ENCODE measurements at places on chromosomes 6 and 20.

DNA sequence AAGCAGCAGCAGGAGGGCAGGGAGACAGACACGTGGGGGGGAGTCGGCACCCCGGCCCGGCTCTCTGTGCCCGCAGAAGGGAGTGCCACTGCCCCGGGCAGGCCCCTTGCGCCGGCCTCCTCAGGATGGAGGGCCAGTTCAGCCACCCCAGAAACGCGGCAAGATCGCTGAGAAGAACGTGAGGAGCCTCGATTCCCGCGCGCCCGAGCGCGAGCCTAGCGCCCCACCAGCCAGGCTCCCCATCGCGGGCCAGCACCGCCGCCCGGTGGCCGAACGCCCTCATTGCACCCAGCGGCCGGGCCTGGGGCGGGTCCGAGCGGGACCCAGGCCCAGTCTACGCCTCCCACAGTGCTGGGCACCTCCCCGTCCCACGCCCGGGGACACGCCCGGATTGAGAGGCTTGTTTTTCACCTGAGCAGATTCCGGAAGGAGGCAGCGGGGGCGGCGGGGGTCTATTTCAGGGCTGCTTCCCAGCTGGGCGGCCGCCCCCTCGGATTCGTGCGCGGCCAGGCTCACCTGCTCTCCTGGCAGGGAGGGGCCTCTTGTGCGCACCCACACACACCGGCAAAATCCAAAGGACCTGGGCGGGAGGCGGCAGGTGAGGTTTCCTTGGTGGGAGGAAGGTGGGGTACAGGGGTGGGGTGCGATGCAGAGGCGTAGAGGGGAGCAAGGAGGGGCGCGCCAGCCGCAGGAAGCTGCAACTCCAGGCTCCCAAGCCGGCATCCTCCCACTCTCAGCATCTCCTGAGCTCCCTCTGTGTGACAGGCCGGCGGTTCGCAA lies 9.0 kb upstream of the GRM4 start:
- DNase-seq = peak; percentile 48

DNA sequence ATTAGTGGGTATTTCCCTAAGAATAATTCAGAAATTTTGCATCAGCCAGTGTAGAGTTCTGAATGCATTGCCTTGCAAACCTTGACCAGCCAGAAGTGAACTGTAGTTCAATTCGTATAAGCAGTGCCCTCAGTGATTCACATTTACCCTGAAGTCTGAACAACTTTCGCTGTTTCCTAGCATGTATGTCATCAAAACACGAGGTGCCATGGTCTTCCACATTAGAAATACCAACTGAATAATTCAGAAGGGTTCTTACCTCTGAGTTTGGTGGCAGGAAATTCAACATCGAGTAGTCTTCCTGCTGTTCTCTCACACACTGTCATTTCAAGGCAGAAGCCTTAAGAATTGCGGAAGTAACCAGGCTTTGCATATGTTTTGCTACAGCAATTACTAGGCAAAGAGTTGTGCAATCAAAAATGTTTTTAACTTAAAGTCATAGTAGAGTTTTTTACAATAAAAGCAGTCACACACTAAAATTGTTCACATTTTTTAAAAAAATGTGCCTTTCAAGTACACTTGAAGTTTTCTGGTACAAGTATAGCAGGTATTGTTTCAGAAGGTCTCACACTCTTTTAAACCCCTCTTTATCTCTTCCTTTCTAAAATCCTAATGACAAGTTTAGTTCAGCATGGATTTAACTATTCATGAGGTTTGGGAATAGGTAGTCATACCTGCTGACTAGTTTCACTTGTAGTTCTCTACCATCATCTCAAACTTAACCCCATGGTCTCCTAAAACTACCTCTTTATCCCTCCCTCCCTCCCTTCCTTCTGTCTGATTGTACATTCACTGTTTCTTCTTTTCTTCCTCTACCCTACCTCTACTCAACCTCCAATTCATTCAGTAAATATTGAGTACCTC lies 118.3 kb downstream of the STXBP5 start:
- no peak for DNase-seq

GRCh38 chr6:6969761-6970223 lies 138.0 kb upstream of the RREB1 start:
- no peak for DNase-seq

GRCh38 chr6:7909323-7910276 lies 988 bp downstream of the TXNDC5 start:
- DNase-seq = no peak

- DNase-seq = no peak
These were observed 10.4 kb upstream of the CALHM5 start for GRCh38 chr6:116500969-116501433.

DNA sequence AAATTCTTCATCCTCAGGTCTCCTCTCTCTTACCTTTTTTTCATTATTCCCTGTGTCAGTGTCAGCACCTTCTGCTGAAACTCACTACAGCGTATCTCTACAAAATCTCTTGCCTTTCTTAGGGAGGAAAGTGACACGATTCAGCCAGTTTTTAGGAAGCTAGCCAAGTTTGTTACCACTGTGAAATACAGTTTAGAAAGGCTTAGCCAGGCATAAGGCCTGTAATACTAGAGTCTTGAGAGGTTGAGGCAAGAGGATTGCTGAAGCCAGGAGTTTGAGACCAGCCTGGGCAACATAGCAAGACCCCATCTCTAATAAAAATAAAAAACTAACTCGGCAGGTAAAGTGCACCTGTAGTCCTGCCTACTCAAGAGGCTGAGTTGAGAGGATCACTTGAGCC lies 16.7 kb downstream of the TAB2 start:
- no peak for DNase-seq

GRCh38 chr6:154386848-154387717 lies 30.5 kb upstream of the IPCEF1 start:
- no peak for DNase-seq

DNA sequence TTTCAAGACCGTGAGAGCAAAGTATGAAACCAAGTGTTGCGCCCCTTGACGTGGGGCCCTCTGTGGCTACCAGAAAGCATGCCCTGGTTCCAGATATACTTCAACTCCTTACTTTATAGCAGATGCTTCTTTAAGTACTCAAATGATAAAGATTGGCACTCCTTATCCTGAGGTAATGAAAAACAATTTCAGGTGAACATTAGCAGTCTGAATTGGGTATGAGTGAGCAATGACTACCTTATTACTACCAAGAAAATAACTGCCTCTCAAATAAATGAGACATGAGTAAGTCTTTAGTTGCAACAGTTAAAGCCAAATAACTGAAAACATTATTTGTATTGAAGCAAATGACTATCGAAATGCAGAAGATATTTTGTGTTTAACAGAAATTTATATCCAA lies 408.7 kb downstream of the MMUT start:
- DNase-seq = no peak

DNA sequence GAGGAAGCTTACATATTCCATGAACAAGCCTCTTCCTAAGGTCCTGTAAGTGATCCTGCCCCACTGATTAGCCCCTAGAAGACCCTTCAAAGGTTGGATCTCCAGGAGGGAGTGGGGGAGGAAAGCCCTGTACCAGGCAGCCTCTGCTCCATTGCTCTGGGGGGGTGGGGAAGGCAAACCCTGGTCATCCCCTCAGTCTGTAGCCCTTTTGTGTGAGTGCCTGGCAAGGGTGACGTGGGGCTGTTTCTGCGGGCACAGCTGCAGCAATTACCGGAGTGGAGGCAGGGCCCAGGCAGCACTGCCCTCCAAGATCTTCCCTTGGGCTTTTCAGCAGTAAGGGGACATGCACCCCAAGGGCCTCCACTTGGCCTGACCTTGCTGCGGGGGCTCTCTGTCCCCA lies at the start of gene MOG:
Gene MOG (plus strand): TSS at position 295 of the 400 bp plus-strand sequence. CDS start 118 bp downstream, outside the sequence.
- no peak for DNase-seq

DNA sequence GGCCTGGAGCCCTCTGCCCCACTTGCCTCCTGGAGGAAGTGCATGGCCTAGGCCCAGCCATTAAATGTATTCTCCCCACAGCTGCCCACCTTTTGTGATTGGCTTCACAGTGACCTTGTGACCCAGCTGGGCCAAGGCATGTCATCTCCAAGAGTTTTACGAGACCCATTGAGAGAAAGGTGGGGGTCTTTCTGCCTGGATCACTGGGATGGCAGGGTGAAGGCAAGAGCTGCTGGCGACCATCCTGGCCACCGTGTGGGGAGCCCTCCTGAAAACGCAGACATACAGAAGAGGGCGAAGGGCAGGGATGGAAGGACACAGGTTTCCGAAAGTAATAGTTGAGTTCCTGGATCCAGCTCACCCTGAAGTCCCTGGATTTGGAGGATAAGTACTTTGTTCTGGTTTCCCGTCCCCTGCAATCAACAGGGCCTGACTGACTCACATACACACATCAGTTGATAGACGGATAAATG lies 12.3 kb upstream of the SPO11 start:
- no peak for DNase-seq

DNA sequence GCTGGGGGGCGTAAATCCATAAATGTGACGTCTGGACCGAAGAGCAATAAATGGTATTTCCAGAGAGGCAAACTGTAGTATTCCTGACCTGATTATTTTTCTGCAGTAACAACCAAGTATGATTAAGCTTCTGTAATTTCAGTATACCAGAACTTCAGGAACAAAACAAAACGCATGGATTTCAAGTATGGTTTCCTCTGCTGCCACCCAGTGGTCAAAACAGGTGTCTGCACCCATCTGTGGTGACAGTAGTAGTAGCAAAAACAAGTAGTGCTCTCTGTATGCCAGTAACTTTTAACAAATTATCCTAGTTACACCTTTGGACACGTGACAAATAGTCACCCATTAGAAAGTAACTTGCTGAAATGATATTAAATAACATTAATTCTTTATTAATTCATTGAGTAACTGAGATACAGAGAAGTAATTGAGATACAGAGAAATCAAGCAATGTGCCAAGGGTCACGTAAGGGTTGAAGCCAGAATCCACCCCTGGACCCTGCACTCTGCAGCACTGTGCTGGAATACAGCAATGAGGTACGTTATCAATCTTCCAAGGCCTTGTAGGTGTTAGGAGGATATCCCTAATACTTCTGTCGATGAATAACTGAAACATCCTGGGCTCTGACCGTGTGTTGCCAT lies 7.9 kb downstream of the CALHM4 start:
- peak; percentile 60 for DNase-seq

- DNase-seq = no peak
These were observed 531.8 kb upstream of the EYS start for GRCh38 chr6:66238851-66239250.

- DNase-seq = no peak
These were observed 98.4 kb upstream of the RAB32 start for GRCh38 chr6:146445233-146445632.

GRCh38 chr20:45968801-45969711 lies 2.9 kb downstream of the ZNF335 start:
- no peak for DNase-seq

DNA sequence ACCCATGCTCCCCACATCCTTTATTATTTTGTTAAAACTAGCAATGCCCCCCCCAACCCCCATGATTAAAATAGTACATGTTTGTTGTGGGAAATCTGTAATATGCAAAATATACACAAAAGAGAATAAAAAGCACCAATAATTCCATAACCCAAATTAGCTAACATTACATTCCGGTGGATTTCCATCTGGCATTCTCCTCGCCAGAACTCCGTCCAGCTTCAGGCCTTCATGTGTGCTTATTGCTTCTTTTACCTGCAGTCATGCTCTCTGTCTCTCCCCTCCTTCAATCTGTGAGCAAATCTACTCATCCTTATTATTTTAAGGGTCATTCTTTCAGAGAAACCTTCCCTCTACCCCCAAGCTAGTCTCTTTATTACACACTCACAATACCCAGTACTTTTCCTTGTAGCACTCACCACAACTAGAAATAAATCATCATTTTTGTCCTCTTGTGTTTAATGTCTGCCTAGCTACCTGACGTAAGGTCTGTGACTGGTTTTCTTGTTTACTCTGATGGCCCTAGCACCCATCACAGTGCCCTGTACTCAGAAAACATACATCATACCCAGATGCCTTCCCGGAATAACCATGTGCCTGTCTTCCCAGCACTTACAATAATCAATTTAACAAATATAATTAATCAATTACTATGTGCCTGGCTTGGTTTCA lies 25.6 kb upstream of the IER3 start:
- no peak for DNase-seq

GRCh38 chr20:30937790-30938189 lies 319.7 kb upstream of the DEFB115 start:
- DNase-seq = no peak

DNA sequence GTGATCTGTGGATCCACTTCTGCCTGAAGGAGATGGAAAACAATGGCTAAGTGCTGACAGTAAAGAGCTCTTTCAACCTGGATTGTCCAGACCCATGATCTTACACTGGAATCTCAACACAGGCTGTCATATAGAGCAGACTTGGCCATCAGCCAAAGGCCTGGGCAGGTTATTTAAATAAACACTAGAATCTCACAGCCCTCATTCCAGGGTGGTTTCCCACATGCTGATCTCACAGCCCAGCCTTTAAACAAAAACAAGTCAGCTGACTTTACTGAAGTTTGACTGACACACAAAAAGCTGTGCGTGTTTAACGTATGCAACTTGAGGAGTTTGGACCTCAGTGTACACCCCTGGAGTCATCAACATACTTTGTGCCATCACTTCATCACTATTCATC lies 28.4 kb downstream of the SYNDIG1 start:
- no peak for DNase-seq

GRCh38 chr6:36339146-36339545 lies 2.5 kb upstream of the BNIP5 start:
- no peak for DNase-seq

DNA sequence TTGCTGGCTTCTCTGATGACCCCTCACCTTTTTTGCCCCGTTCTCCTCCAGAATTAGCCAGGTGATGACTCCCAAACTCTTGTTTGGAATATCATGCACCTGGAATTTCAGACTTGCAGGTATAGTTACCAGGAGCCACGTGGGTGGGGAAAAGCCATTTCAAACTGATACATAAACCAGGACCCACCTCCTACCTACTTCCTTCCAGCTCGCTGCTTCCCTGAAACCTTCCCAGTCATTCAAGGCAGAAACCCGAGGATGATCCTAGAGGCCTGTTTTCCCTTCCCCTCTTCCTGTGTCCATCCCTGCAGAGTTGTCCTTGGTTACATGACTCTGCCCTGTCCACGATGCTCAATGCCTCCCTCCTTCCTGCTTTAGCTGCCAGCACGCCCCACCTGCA lies 101.9 kb downstream of the MTHFD1L start:
- DNase-seq = no peak

DNA sequence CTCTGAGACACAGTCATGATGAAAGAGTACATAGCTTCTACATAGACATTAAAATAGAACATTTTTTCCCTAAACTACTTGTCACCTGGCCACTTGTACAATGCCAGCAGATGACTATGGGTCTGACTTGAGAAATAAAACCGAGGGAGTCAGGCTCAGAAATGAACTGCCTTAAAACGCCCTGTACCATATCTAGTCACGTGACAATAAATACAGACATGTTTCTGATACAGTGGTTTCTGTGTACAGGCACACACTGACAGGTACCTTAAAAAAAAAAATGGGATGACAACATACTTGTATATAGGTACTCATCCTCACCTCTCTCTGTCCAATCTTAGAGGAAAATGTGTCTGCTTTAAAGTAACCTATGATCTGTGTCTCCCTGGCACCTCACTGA lies 144.1 kb downstream of the SH3BGRL2 start:
- DNase-seq = no peak

GRCh38 chr6:24126586-24127192 lies 674 bp downstream of the NRSN1 start:
- no peak for DNase-seq
